ENCODE measurements at places on chromosomes 3 and 15.

DNA sequence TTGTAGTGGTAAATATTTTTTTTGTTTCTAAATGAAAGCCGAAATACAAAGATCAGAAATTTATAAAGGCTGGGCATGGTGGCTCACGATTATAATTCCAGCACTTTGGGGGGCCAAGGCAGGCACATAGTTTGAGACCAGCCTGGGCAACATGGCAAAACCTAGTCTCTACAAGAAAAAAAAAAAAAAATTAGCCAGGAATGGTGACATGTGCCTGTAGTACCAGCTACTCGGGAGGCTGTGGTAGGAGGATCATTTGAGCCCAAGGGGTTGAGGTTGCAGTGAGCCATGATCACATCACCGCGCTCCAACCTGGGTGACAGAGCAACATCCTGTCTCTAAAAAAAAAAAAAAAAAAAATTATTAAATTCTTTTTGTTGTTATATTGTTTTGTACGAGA lies 6.9 kb downstream of the DENND4A start:
- DNase-seq, result no peak

- no peak for DNase-seq
Observed at GRCh38 chr3:131903988-131904415, 130.8 kb downstream of the CPNE4 start.

DNA sequence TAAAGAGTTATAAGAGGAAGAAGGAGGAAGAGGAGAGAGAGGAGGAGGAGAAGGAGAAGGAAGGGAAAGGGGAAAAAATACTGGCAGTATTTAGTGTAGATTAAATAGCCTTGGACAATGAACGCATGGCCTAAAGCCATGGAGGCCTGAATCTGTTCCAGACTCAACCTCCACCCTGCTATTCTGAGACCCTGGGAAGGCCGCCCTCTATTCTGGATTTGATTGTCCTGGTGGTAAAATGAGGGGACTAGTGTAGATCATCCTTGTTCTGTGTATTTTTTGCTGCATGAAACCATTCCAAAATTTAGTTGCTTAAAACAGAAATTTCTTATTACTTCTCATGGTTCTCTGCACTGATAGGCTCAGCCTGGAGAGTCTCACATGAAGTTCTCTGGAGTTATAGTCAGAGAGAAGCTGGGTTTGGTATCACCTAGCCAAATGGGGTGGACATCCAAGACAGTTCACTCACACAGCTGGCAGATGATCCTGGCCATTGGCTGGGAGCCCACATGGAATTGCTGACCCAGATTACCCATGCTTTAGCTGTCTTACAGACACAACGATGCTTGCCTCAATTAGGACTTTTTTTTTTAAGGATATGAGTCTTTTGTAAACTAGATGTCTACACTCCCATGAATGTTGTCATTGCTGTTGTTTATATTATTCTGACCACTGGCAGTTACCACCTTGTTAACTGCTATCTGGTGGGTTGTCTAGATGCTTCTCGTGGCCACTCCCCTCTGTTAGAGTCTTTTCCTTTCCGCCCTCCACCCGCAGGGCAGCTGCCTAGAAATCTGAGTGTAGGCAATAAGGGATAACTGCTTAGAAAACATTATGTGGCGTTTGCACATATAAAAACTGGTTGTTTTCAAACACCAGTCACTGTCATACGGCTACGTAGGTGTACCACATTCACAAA lies 149.9 kb downstream of the SST start:
- DNase-seq, result no peak

DNA sequence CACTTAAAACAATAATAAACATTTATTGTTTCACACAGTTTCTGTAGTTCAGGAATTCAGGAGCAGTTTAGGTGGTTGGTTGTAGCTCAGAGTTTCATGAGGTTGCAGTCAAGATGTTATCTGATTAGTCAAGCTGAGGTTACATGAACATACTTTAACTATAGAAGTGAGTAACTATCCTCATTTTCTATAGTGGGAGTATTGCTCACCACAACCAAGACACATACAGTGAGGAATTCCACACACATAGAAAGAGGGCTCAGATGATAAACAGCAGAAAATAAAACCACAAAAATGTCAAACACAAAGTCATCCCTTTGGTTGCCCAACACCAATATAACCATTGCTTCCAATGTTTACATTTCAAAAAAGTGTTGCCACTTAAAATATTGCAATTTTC lies 13.6 kb downstream of the SCN11A start:
- no peak for DNase-seq

GRCh38 chr3:46648096-46648495 lies 35.8 kb downstream of the FAM240A start:
- DNase-seq, result no peak

DNA sequence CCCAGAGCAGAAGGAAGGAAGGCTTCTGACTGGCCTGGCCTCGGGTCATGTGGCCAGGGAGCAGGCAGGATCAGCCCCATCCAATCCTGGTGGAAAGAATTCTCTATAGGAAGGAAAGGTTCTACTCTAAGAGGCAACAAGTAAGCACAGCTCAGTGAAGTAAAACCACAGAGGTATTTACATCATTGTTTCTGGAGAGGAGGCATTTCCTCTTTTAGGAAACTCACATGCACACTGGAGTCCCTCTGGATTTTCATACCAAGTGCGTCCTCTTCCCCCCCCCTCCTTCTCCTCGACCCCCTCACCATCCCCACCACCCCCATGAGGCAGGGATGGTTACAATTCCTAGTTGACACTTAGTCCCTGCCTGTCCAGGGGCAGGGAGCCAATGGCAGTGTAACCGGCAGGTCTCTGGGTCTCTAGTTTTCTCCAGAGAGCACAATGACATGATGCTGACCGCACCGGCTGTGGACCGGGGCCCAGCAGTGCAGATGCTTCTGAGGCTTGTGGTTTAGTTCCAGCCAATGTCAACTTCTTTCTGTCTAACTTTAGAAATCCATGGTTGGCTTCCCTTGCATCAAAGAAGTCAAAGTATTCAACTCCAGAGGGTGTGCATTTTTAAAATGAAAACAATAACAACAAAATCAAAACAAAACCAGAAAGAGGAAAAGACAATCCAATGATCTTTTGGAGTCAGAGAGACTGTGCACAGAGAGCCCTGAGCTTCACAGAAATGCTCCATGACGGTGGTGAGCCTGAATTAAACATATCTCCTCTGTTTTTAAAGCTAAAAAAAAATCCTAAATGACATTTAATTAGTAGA lies 230.3 kb upstream of the TLE3 start:
- DNase-seq, result no peak

- no peak for DNase-seq
Observed at GRCh38 chr3:67593761-67594234, 60.6 kb downstream of the SUCLG2 start.

Measured in GM18507 (cell line).